ENCODE measurements at places on chromosomes 16 and 17.

GRCh38 chr17:282912-283882 is 69.4 kb downstream of the RPH3AL start:
- DNase-seq = no peak

DNA sequence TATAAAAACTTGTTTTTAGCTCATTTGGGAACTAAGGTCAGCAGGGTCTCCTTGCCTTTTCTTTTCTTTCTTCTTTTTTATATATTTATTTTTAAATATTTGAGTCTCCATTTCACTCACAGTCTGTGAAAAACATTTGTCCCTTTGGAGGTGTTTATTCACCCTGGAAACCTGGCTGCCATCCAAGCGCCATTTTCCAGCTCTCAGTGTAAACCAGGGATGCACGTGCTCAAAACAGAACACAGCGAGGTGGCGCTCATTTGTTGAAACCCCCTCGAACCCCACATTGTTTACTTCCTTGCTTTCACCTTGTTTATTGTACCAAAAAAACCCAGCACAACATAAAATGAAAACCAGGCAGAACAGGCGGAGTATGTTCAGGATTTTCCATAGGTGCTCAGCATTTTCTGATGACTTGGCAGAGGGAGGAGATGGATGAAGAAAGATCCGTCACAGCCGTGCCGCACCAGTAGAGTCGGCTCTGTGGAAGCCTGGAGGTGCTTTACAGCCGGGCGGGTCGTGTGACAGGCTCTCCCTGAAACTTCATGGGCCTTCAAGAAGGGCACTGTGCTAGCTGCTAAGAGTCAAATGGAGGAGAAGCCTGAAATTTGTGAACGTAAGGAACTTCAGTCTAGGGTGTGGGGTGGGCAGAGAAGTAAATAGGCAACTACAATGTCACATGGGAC is 284.4 kb downstream of the FOXL1 start:
- no peak for DNase-seq

- no peak for DNase-seq
Observed at GRCh38 chr17:36089888-36090836, at the start of gene CCL3. Gene CCL3, minus strand, starts transcription at chr17:36090143. Its CDS starts 85 bp downstream, at chr17:36090058.

DNA sequence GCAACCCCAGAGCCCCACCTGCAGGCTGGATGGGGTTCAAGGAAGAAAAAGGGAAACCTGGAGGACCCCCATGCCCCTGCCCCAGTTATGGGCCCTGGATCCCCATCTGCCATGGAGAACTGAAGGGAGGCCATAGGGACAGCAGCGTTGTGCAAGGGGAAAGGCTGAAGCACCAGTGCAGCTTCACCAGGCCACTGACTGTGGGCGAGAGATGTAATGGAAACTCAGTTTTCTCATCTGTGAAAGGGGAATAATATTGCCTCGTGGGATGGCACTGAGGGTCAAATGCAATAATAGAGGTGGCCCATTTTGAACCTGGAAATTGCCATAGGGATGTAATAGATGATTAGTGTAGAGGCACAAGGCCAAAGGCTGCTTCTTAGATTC is 9.9 kb upstream of the TSPOAP1 start:
- no peak for DNase-seq

DNA sequence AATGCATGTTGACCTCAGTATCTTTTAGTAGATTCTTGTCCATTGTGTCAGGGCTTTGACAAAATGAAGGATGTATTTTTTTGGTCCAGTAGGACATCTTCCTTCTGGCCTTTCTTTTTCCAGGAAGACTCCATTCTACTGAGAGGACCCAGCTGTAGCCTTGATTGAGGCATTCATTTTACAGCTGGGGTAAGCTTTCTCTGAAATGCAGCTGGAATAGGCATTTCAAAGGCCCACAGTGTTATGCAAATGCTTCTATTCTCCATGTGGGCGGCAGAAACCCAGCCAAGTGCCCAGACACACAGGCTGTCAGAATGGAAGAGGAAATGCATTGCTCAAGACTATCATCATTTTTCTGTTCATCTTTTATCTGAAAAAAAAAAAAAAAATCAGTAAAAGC is 629.0 kb upstream of the CDH8 start:
- no peak for DNase-seq

All from NCI-H2081 (cell line).